ENCODE measurements at places on chromosomes 6 and 20. TPM values are rescaled to one million over a fixed set of nuclear protein-coding genes. Genes with fewer than 3 reads are reported as not detected.

GRCh38 chr6:146423452-146423851, 120.2 kb upstream of the RAB32 start:
- DNase-seq = no peak
- no peaks in the 10 kb centered on the region for H3K4me1 ChIP-seq
- no peak overlapping the region for H3K27ac ChIP-seq
- no peak overlapping the region for H3K4me3 ChIP-seq

DNA sequence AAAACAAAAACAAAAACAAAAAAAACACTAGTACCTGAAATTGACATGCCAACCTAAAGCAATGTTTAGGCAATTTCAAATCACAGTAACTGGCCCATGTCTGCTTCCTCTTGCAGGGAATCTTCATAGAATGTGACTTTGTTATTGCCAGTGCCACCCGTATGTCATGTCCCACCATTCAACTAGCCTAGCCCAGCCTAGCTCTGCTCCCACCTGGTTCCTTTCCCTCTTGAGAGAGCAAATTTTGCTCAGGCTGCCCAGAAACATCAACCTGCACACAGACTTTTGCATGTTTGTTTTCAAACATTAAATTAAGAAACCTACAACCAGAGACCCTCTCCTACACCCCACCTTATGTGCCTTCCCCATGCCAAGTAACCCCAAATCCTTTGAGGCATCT, 124.8 kb upstream of the SLC2A12 start:
- H3K4me3 ChIP-seq = peak overlapping the region; percentile 20
- H3K27ac ChIP-seq = peak overlapping the region; percentile 99
- H3K27me3 ChIP-seq = no peaks in the 10 kb centered on the region
- peaks cover 6% of the 10 kb centered on the region for H3K36me3 ChIP-seq
- peaks cover 32% of the 10 kb centered on the region for H3K4me1 ChIP-seq

- H3K4me3 ChIP-seq = no peak overlapping the region
- DNase-seq = no peak
- H3K4me1 ChIP-seq = no peaks in the 10 kb centered on the region
- no peaks in the 10 kb centered on the region for H3K27me3 ChIP-seq
- no peak overlapping the region for H3K27ac ChIP-seq
Measured at GRCh38 chr6:22334778-22335177, 37.9 kb upstream of the PRL start.

- no peak overlapping the region for H3K27ac ChIP-seq
- no peaks in the 10 kb centered on the region for H3K36me3 ChIP-seq
- DNase-seq = no peak
- H3K4me3 ChIP-seq = no peak overlapping the region
Measured at GRCh38 chr20:22846863-22847262, 188.2 kb upstream of the SSTR4 start.

The DEFB124 gene
- not detected for total RNA-seq

- no peak for DNase-seq
- H3K4me3 ChIP-seq = no peak overlapping the region
- no peaks in the 10 kb centered on the region for H3K4me1 ChIP-seq
- H3K27me3 ChIP-seq = no peaks in the 10 kb centered on the region
- H3K36me3 ChIP-seq = no peaks in the 10 kb centered on the region
Measured at GRCh38 chr20:1927217-1927616, 32.0 kb downstream of the SIRPA start.

GRCh38 chr6:38018755-38019165, 199.2 kb downstream of the ZFAND3 start:
- H3K27me3 ChIP-seq = no peaks in the 10 kb centered on the region
- no peak overlapping the region for H3K4me3 ChIP-seq
- no peak overlapping the region for H3K27ac ChIP-seq
- no peak for DNase-seq
- H3K36me3 ChIP-seq = no peaks in the 10 kb centered on the region

DNA sequence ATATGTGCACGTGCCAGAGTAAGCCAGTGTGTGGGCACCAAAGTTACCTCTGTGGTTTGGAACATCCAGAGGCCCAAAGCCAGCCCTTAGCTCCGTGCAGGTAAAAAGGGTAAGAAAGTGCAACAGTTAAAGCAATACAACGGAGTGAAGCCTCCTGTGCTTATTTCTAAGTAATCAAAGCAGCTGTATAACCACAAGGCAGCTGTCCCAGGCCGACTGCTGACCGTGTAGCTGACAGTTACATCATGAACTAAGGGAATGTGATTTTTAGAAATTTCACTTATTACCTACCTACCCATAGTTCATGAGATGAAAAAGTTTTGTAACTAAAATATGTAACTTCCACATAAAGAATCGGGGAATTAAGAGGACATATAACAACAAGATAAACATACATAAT, 121.2 kb upstream of the QKI start:
- no peak overlapping the region for H3K4me3 ChIP-seq
- H3K36me3 ChIP-seq = no peaks in the 10 kb centered on the region
- no peak overlapping the region for H3K27ac ChIP-seq
- DNase-seq = no peak

DNA sequence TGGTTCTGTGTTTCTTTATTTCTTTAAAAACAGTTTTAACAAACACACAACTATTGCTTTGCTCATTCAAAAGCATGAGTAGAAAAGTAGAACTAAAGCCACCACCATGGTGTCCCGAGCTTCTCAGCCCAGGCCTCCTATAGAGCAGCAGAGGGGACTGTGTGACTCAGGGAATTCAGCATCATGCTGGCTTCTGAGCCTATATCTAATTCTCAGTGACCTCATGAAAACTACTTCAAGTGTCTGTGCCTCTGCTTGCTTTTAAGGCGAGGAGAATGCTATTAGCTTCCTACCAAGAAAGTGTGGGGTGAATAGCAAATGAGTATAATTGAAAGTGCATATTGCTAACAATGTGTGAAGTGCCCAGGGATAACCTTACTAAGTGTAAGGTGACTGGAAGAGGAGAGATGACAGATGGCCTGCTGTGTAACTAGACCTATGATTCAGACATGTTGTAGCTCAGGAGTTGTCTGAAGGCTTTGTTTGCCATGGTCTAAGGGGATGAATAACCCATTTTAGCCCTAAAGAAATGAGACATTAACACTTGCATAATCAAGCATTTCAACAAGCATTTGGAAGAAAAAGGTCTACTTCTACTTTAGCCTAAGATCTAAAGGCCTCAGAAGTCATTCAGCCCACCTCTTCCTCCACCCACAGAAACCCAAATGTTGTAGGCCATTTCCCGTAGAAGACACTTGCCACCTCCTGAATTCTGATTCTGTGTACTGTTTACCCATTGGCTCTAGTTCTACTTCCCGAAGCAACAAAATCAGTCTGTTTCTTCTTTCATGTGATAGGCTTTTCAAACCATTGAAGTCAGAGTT, 121.5 kb upstream of the ARG1 start:
- H3K36me3 ChIP-seq = no peaks in the 10 kb centered on the region
- H3K27ac ChIP-seq = no peak overlapping the region
- no peaks in the 10 kb centered on the region for H3K4me1 ChIP-seq
- DNase-seq = no peak
- H3K4me3 ChIP-seq = no peak overlapping the region
- H3K27me3 ChIP-seq = no peaks in the 10 kb centered on the region

The RSPH9 gene
- 2.1 TPM for total RNA-seq

The TRIM15 gene
- not detected for total RNA-seq

- no peaks in the 10 kb centered on the region for H3K36me3 ChIP-seq
- H3K4me1 ChIP-seq = no peaks in the 10 kb centered on the region
- H3K27ac ChIP-seq = no peak overlapping the region
- no peak overlapping the region for H3K4me3 ChIP-seq
Measured at GRCh38 chr6:56567501-56567900, 75.2 kb downstream of the DST start.

DNA sequence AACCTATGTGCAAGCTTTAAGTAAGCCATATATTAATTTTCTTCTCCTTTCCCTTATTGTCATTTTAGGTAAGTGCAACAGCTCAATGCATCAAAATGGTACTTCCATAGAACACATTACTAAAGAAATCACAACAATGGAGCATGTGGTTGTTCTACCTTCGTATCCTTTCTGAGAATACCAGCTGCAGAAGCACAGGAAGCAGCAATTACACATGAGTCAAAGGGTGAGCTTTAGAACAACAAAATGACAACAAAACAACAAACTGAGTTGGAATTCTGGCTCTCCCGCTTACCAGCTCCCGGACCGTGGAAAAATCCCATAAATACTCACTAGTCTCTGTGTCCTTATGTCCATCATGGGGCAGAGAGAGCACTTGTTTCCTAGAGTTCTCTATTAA, 108.9 kb downstream of the BCAS1 start:
- no peak for DNase-seq
- no peaks in the 10 kb centered on the region for H3K4me1 ChIP-seq
- no peak overlapping the region for H3K4me3 ChIP-seq
- no peaks in the 10 kb centered on the region for H3K27me3 ChIP-seq
- no peak overlapping the region for H3K27ac ChIP-seq

The NKAPL gene
- total RNA-seq = 1.0 TPM

DNA sequence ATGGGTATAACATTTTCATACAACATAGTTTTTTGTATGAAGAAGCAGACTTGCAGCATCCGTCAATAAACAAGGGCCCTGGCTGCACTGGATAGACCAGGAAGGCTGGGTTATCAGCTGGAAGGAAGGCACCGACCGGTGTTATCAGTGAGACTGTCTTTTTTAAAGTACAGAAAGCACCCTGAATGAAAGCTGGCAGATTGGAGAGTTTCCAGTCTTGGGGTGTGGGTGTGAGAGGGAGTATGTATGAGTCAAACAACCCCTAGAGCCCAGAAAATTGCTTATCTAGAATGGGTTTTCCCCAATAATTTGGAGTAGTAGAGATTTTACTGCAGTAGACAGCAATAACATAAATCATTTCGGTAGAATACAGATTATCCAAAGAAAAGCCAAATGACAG, 42.4 kb downstream of the TXLNB start:
- H3K27me3 ChIP-seq = no peaks in the 10 kb centered on the region
- DNase-seq = no peak
- peaks cover 11% of the 10 kb centered on the region for H3K4me1 ChIP-seq
- H3K4me3 ChIP-seq = no peak overlapping the region
- no peaks in the 10 kb centered on the region for H3K36me3 ChIP-seq
- no peak overlapping the region for H3K27ac ChIP-seq

The MCCD1 gene
- total RNA-seq = not detected

- H3K4me1 ChIP-seq = peaks cover 11% of the 10 kb centered on the region
- no peaks in the 10 kb centered on the region for H3K27me3 ChIP-seq
- DNase-seq = no peak
- no peak overlapping the region for H3K27ac ChIP-seq
- H3K36me3 ChIP-seq = no peaks in the 10 kb centered on the region
Measured at GRCh38 chr6:141488488-141488887, 644.2 kb upstream of the GJE1 start.

DNA sequence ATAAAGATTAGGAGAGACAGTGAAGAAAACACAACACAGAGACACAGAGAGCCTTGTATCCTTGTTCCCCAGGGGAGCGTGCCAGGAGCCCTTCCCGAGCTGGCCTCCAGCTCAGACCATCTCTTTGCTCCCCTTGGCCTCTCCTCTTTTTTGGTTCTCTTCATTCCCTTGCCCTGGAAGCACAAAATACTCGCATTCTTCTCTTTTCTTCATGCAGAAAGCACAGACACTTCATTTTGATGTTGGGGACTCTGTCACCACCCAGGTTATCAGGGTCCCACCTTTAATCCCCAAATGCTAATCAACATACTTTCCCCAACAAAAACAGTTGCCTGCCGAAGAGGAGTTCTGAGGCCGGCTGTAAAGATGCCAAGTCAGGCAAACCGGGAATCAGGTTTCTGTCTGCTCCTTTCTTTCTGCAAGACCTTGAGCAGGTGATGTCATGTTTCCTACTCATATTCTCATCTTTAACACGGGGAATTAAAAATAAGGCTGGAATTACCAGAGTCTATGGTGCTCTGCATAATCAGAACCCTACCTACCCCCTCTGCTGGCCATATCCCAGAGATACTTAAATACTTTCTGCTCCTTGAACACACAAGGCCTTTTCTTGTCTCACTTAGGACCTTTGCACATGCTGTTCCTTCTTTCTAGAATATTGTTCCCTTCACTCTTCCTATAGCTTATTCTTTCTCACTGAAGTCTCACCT, 21.7 kb downstream of the TGM6 start:
- no peaks in the 10 kb centered on the region for H3K27me3 ChIP-seq
- H3K4me3 ChIP-seq = no peak overlapping the region
- no peaks in the 10 kb centered on the region for H3K4me1 ChIP-seq
- no peak overlapping the region for H3K27ac ChIP-seq

The PRR3 gene
- total RNA-seq = 13.6 TPM

DNA sequence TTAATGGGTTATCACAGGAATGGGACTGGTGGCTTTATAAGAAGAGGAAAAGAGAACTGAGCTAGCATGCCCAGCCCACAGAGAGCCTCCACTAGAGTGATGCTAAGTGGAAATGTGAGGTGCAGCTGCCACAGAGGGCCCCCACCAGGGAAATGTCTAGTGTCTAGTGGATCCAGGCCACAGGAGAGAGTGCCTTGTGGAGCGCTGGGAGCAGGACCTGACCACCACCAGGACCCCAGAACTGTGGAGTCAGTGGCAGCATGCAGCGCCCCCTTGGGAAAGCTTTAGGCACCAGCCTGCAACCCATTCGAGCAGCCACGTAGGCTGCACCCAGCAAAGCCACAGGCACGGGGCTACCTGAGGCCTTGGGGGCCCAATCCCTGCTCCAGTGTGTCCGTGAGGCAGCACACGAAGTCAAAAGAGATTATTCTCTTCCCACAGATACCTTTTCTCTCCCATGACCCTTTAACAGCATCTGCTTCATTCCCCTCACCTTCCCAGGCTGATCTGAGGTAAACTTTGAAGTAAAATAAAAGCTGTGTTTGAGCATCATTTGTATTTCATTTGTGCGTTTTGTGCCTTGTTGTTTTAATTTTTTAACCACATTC, 4.4 kb downstream of the HLA-E start:
- DNase-seq = peak; percentile 53
- H3K4me3 ChIP-seq = peak overlapping the region; percentile 90
- H3K36me3 ChIP-seq = peaks cover 28% of the 10 kb centered on the region
- peaks cover 56% of the 10 kb centered on the region for H3K4me1 ChIP-seq
- peak overlapping the region; percentile 99 for H3K27ac ChIP-seq

GRCh38 chr20:2799688-2800520, 523 bp downstream of the CPXM1 start:
- peaks cover 17% of the 10 kb centered on the region for H3K4me1 ChIP-seq
- no peak overlapping the region for H3K27ac ChIP-seq
- peaks cover 23% of the 10 kb centered on the region for H3K27me3 ChIP-seq

- DNase-seq = no peak
- peaks cover 26% of the 10 kb centered on the region for H3K36me3 ChIP-seq
- H3K4me3 ChIP-seq = no peak overlapping the region
- no peaks in the 10 kb centered on the region for H3K27me3 ChIP-seq
Measured at GRCh38 chr6:125888989-125889656, 67.4 kb upstream of the HINT3 start.

- H3K4me1 ChIP-seq = no peaks in the 10 kb centered on the region
- no peaks in the 10 kb centered on the region for H3K36me3 ChIP-seq
- H3K27ac ChIP-seq = no peak overlapping the region
- no peaks in the 10 kb centered on the region for H3K27me3 ChIP-seq
Measured at GRCh38 chr6:104229057-104229456, 630.7 kb downstream of the HACE1 start.

Measured in upper lobe of left lung (tissue), 6 donors.